ENCODE measurements at places on chromosomes 2 and 18. TPM values are rescaled to one million over a fixed set of nuclear protein-coding genes. Genes with fewer than 3 reads are reported as not detected.

The IL36A gene
- 167 TPM for total RNA-seq

The CERS6 gene
- total RNA-seq, result 14.8 TPM

- peak; percentile 91 for ATAC-seq
These were observed 34.0 kb upstream of the MALL start for GRCh38 chr2:110149330-110150220.

- no peak for ATAC-seq
These were observed 78.2 kb downstream of the UBE2E3 start for GRCh38 chr2:181058378-181059269.

Data from esophagus mucosa (tissue), 1 donor.